Jurkat, Clone E6-1 (cell line): ENCODE measurements at places on chromosomes 2 and 18.

GRCh38 chr2:123916531-123916930 is 108.6 kb upstream of the CNTNAP5 start:
- no peak for DNase-seq

DNA sequence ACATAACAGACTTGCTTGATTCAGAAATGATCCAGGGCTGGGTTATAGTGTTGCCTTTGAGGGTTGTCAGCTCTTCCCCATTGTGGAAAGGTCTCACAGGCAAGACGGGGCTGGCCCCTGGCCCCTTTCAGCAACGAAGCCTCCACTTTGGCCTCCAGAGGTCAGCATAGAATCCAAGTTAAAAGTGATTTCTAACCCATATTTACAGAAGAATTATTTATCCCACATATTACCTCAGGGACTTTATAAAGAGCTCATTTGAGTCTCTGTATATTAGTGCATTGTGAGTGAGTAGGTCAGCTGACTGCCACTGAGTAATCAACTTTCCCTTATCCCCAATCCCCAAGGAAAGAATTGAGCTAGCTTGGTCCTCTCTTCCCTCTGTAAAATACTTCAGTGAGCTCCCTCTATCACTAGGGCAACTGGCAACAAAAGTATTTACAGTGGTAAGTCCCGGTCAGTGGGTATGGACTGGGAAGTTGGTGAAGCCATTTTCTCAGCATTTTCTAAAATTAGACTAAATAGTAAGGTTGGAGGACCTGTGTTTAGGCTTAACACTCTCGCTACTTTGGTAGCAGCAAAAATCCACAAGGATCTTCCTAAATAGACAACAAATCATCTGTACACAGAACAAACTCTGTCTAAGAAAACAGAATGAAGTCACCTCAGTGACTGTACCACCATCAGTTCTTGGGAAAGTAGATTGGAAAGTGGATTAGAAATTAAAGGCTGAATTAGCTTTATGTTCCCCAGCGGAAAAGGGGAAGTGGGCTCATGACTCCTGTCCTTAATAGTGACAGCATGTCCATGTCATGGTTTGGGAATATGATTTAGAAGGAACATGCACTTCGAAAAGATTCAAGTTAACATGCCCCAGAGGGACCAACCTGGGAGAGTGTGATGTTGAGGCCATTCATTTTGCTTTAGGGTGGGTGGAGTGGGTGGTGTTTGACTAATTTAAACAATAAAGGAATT is 171.0 kb upstream of the SIX3 start:
- DNase-seq: no peak

- DNase-seq: no peak
Observed at GRCh38 chr2:231177156-231178025, 21.0 kb upstream of the ARMC9 start.

GRCh38 chr2:147181351-147182029 is 663.3 kb upstream of the ACVR2A start:
- DNase-seq: no peak

- DNase-seq: no peak
Observed at GRCh38 chr18:59264121-59264571, 9.1 kb downstream of the RAX start.

DNA sequence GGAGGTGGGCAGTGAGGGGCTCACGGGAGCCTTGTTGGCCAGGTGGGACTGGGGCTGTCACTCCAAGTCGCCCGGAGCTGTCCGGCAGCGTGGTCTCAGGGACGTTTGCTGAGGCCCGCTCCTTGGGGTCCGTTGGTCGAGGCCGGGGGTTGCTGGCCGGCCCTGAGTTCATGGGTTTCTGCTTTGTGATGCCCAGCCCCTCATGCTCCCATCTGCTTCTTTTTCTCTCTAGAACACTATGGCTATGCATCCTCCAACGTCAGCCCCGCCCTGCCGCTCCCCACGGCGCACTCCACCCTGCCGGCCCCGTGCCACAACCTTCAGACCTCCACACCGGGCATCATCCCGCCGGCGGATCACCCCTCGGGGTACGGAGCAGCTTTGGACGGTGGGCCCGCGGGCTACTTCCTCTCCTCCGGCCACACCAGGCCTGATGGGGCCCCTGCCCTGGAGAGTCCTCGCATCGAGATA is 14.5 kb downstream of the NFATC1 start:
- no peak for DNase-seq

- no peak for DNase-seq
Observed at GRCh38 chr2:141878016-141878415, 252.8 kb downstream of the LRP1B start.

GRCh38 chr2:84029903-84030575 is 429.0 kb downstream of the SUCLG1 start:
- DNase-seq: no peak

GRCh38 chr2:134120406-134120732 is 133.5 kb upstream of the MGAT5 start:
- no peak for DNase-seq

DNA sequence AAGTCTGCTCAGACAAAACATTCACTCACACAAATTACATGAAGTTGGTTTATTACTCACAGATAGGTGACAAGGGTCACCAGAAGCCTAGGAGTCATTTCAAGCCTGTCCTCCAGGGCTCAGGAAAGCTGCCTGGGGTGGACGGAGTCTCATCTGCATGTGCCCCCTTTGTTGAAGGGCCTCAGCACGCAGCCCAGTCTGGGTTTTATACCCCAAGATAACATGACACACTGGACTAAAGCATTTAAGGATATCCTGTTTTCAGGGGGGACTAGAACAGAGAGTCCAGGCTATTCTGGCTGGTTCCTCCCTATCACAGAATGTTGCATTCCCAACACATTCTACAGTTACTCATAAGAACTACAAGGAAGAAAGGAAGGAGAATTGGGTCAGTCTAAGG is 164.7 kb downstream of the MREG start:
- DNase-seq: no peak

GRCh38 chr2:185785851-185786473 is 47.4 kb downstream of the FSIP2 start:
- no peak for DNase-seq

DNA sequence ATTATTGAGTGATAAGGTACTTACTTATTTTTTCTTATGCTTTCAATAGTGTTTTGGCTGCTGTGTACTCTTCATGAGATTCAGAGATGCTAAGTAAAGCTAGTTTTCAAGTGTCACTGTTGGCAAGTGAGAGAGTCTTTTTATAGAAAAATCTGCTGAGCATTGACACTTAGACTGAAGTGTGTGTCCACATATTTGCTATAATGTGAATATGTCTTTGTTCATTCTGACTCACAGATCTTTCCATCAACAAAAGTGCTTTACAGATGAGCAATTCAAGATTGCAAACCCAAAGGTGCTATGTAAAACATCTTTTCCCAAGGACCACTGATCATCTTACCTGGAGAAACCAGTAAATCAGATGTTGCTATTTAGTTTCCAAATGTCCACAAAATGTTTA is 410.6 kb upstream of the FIGN start:
- DNase-seq: no peak

GRCh38 chr2:185734658-185735057 is 3.9 kb upstream of the FSIP2 start:
- no peak for DNase-seq

GRCh38 chr2:180676520-180677025 is 303.8 kb upstream of the UBE2E3 start:
- no peak for DNase-seq

- no peak for DNase-seq
Observed at GRCh38 chr18:70397259-70397925, 108.5 kb downstream of the SOCS6 start.

- no peak for DNase-seq
Observed at GRCh38 chr2:230821261-230821990, 43.3 kb upstream of the ITM2C start.

GRCh38 chr2:146623771-146624170 is 1221.1 kb upstream of the ACVR2A start:
- DNase-seq: no peak

DNA sequence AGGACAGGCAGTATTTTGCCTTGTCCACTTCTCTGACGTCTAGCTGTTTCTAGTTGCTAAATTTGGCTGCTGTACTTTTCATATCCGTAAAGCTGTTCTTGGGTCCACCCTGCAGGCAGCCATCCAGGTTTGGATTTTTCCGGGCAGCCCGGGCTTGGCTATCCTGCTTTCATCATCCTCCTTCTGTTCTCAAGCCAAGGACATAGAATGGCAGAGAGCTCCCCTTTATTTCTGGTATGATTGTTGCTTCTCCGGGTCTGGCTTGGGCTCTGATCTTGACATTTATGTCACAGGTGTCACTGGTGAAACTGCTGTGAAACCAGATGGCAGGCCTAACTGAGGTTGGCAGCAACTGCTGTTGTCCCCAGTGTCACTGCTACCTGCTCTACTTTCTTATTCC is 35.5 kb downstream of the SCN2A start:
- no peak for DNase-seq

- no peak for DNase-seq
Observed at GRCh38 chr2:209191139-209191538, 232.7 kb upstream of the MAP2 start.

DNA sequence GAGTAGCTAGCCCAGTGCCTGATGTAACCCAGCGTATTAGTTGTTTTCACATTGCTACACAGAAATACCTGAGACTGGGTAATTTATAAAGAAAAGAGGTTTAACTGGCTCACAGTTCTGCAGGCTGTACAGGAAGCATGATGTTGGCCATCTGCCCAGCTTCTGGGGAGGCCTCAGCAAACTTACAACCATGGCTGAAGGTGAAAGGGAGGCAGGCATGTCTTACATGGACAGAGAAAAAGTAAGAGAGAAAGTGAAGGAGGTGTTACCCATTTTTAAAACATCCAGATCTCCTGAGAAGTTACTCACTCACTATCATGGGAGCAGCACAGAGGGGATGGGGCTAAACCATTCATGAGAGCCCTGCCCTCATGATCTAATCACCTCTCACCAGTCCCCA is 6.1 kb upstream of the CYRIA start:
- no peak for DNase-seq

- no peak for DNase-seq
Observed at GRCh38 chr18:58513615-58514335, 115.1 kb downstream of the ALPK2 start.

DNA sequence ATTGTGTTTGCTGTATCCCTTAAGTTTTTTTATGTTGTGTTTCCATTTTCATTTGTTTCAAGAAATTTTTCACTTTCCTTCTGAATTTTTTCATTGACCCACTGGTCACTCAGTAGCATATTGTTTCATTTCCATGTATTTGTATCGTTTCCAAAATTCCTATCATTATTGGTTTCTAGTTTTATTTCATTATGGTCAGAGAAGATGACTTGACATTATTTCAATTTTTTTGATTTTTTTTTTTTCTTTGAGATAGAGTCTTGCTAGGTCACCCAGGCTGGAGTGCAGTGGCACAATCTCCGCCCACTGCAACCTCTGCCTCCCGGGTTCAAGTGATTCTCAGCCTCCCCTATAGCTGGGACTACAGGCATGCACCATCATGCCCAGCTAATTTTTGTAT is 11.3 kb upstream of the CAB39 start:
- no peak for DNase-seq

GRCh38 chr2:240393831-240394410 is 41.5 kb upstream of the GPC1 start:
- no peak for DNase-seq

DNA sequence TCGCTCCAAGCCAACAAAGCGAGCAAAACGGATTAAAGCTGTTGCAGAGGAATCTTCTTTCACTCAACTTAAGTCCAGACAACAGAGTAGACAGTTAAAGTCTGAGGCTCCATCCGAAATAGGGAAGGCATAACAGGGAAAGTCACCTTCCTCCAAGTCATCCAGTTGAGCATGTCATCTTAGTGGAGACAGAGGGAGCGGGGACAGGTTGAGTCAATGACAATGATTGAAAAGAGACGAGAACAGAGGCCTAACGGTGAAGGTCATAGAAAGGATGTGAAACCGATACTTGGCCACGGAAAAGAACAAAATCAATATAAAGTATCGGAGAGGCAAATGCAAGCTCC is 455 bp downstream of the C18orf32 start:
- peak; percentile 10 for DNase-seq
